ENCODE measurements at places on chromosomes 12 and 14.

- no peak for DNase-seq
These were observed 111.5 kb downstream of the PAX9 start for GRCh38 chr14:36773136-36773540.

DNA sequence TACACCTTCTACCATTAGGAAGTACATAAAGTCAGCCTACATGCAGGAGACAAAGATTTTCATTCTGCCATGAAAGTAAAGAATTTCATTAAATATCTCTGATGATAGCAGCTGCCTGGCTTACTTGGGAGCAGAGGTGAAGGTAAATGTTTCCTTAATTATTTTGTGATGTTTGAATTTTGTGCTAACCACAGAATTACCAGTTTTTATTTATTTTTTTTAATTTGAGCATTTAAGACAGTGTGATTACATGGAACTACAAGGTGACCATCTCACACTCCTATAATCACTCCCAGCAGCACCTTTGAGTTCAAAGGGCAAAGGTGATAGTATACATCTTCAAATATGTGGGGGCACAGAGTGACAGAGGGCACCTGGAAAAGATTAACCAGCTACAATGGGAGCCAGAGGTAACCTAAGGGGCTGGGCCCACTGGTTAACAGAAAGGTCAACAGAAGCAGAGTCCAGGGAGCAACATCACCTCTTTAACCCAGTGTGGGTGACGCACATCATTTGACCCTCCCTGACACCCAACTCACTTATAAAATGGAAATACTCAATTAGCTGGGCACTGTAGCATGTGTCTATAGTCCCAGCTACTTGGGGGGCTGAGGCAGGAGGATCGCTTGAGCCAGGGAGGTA, 65.0 kb downstream of the GCH1 start:
- no peak for DNase-seq

DNA sequence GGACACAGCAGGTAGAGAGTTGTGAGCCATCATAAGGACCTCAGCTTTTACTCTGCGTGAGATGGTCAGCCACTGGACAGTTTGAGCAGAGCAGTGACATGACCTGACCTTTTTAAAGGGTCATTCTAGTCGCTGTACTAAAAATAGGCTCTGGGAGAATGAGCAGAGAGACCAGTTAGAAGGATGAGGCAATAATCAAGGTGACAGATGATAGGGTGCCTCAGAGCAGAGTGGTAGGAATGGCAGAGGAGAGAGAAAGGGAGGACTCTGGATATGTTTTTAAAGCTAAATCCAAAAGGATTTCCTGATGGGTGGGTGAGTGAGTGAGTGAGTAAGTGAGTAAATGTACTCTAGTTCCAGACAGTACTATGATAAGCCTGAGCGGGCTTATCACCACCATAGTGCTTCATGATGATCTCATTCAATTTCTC, 83.6 kb upstream of the ARHGAP5 start:
- no peak for DNase-seq

- no peak for DNase-seq
These were observed 121.9 kb downstream of the SPTSSA start for GRCh38 chr14:34340025-34340625.

DNA sequence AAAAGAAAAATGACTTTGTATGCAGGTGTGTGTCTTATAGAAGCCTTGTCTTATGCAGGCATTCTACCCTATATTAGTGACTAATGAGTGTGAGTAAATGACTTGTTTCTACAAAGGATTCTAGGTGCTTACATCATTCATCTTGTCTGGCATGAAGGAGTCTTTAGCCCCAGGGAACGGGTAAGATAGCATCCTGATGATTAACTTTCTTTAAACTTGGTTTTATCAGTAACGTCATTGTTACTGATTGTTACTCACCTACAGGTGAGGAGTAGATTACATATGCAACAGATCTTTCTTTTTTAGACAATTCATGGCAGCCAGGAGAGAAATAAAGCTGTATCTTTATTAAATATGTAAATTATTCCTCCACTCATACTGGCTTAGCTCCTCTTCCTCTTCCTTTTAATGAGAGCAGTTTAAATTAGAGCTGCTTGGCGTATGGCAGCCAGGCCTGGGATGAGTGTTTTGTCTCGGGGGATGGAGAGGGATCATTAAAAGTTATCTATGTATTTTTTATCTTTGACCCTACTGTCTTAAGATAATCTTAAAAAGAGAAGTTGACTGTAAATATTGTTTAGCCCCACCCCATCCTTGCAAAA, 57.2 kb upstream of the ATP2A2 start:
- DNase-seq, result no peak

DNA sequence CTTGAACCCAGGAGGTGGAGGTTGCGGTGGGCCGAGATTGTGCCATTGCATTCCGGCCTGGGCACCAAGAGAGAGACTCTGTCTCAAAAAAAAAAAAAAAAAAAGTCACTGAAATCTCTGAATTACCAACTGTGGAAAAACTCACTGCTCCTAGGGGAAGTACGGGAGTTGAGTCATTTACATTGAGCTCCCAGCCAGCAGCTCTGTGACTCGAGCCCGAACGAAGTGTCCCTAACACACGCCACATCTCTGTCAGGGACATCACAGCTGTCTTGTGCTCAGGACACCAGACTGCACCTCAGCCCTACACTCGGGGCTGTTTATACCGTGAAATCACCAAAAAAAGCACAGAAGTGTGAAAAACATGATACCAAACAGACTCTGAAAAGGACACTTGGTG, 21.1 kb downstream of the ATP6V0A2 start:
- no peak for DNase-seq

- no peak for DNase-seq
These were observed 336.4 kb downstream of the CCER1 start for GRCh38 chr12:90618586-90618985.

DNA sequence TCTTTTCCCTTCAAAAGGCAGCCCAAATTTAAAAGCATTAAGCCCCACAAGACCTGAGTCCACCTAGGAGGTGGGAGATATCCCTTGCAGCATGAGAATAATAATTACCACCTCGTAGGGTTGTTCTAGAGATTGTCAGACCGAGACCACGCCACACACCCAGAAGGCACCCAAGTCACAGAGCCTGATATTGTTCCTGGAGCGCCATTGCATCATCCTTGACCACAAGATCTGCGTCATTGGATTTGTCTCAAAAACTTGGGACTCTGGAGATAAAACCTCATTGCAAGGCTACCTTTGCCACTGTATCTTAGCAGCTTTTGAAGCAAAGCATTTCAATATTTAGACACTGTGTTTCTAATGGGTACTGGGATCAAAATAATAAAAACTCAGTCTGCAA, 29.4 kb upstream of the PPP2R5C start:
- no peak for DNase-seq

DNA sequence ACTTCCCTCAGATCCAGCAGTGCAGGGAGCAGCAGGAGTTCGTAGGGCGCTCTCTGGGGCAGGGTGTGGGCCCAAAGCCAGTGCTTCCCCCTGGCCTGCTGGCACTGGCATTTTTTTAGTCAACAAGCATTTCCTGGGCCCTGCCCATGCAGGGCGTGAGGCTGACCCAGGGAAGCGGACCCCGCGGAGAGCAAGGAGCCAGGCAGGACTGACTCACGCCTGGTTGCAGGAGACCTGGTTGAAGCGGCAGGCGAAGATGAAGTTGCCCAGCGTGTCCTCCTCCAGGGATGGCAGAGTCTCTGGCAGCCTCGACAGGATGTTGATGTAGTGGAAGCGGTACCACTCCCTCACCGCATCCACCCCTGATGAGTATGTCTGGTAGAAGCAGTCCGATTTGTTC, 13.5 kb downstream of the SCNN1A start:
- no peak for DNase-seq

- DNase-seq, result no peak
These were observed 8.4 kb downstream of the FAM186A start for GRCh38 chr12:50387972-50388478.

DNA sequence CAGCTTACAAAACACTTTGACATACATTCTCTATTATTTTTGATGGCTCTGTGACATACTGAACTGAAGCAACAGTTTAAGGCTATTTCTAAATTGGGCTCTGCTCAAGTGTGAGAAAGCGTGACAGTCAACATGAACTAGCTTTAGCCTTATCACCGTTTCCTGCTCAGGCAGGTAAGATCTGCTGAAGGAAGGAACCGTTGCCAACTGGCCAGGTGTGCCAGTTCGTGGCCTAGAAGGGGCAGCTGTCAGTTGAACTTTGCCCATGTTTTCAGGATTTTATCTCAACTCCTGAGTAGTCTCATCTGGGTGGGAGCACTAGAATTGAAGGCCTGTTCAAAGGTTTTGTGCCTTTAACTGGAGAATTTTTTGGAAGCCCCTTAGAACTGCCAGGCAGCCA, 79.5 kb downstream of the ETV6 start:
- DNase-seq, result no peak

DNA sequence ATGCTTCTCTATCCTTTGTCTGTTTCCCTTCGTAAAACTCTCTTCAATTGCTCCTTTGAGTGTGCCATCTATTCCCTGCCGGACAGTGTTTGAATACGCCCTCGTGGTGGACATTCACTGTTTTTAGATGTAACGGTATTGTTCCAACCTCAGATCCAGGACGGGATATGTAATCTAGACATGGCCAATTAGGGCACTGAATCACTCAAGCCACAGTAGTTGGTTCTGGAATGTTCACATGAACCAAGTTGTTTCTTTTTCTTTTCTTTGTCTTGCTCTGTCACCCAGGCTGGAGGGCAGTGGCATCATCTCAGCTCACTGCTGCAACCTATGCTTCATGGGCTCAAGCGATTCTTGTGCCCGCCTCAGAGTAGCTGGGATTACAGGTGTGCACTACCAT, 204.2 kb upstream of the PLXNC1 start:
- DNase-seq, result no peak

Data from T-helper 17 cell (primary cell).